ENCODE measurements at places on chromosomes 4 and X. TPM values are rescaled to one million over a fixed set of nuclear protein-coding genes. Genes with fewer than 3 reads are reported as not detected.

Gene AMBN
- polyA plus RNA-seq, result not detected

Gene TMEM31
- not detected for polyA plus RNA-seq

Gene SPON2
- 123 TPM for polyA plus RNA-seq

Gene VCX2
- polyA plus RNA-seq, result not detected

Gene ARAF
- polyA plus RNA-seq, result 45.4 TPM

Gene BANK1
- 1.5 TPM for polyA plus RNA-seq

Gene PPP1R2C
- not detected for polyA plus RNA-seq

Gene TKTL2
- not detected for polyA plus RNA-seq

Gene ABHD18
- polyA plus RNA-seq, result 4.4 TPM

Gene PI4K2B
- 8.3 TPM for polyA plus RNA-seq

Gene EOLA2
- 30.1 TPM for polyA plus RNA-seq

Gene PAGE1
- not detected for polyA plus RNA-seq

Gene PRDM5
- polyA plus RNA-seq, result 3.7 TPM

Gene GAGE13
- polyA plus RNA-seq, result not detected

Gene CDS1
- 1.6 TPM for polyA plus RNA-seq

Gene GAGE2A
- not detected for polyA plus RNA-seq

Gene SLITRK2
- 0.48 TPM for polyA plus RNA-seq

Gene SPP1
- polyA plus RNA-seq, result 20.6 TPM

Gene IL9R
- 2.0 TPM for polyA plus RNA-seq

Gene NLRP2B
- not detected for polyA plus RNA-seq

Gene IQCM
- polyA plus RNA-seq, result not detected

Gene TMEM35A
- polyA plus RNA-seq, result 23.2 TPM

Gene PFKFB1
- 0.23 TPM for polyA plus RNA-seq

Gene RFC1
- polyA plus RNA-seq, result 24.2 TPM
